ENCODE measurements at places on chromosomes 13 and 19.

DNA sequence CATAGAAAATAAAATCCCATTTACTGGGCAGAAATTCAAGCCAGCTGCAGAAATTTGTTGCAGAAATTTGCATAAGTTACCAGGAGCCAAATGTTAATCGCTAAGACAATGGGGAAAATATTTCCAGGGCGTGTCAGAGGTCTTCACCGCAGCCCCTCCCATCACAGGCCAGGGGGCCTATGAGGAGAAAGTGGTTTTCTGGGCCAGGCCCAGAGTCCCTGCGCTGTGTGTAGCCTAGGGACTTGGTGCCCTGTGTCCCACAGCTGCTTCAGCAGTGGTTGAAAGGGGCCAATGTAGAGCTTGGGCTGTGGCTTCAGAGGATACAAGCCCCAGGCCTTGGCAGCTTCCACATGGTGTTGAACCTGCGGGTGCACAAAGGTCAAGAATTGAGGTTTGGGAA, 278.9 kb upstream of the PCDH9 start:
- no peak for DNase-seq

GRCh38 chr13:30593001-30593400, 24.7 kb upstream of the USPL1 start:
- no peak for DNase-seq

DNA sequence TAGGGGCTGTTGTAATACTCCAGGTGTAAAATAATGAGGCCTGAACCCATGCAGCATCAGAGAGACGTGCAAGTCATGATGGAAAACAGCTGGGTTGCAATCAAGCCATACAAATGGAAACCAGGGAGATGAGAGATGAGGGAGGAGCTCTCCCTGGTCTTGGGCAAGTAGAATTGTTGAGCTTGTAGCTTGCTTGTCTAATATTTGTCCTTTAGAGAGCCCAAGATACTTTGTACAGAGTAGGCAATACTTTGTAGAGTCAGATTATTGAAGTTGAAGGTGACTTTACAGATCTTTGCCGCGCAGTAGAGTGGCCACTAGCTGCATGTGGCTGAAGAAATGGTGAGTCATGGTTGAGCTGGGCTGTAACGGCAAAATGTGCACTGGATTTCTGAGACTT, 8.3 kb downstream of the ATP8A2 start:
- no peak for DNase-seq

- DNase-seq = no peak
Measured at GRCh38 chr13:91326146-91326545, 21.3 kb upstream of the MIR17HG start.

GRCh38 chr13:113819731-113820715, 43.9 kb downstream of the GAS6 start:
- peak; percentile 54 for DNase-seq

GRCh38 chr19:18418483-18419194, 559 bp upstream of the SSBP4 start:
- DNase-seq = no peak

GRCh38 chr13:31043957-31044356, 111.5 kb downstream of the TEX26 start:
- DNase-seq = no peak

DNA sequence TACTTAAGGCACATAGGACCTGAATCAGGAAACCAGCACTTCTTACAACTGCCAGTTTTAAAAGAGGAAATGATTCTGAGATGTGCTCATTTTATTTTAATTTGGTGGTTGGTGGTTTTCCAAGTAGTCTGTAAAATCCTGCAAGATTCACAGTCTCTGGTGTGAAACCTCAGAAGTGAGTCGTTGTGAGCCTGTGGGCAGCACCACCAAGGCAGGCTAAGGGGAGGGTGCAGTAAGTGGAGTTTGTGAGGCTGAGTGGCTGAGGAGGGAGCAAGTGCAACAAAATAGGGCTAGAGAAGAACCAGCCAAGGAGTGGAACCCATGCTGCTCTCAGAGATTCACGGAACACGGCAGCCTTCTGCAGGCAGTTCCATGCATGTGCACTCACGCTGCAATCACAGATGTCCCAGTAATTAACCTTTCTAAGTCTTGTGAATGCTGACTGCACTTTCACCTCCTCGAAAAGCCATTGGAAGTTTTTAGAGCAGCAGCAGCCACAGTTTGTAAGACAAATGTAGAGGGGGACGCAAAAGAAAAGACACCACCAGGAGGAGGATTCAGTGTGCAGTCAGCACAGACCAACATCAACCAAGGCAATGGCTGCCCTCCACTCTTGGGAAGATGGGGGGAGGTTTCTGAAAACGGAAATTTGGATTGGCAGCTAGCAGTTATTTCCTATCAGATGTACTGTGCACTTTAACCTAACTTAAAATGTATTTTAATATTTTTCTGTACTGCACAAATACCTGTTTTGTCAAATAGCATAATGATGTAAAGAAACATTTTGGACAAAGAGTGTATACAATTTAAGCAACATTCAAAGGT, 44.9 kb downstream of the ESD start:
- peak; percentile 43 for DNase-seq

DNA sequence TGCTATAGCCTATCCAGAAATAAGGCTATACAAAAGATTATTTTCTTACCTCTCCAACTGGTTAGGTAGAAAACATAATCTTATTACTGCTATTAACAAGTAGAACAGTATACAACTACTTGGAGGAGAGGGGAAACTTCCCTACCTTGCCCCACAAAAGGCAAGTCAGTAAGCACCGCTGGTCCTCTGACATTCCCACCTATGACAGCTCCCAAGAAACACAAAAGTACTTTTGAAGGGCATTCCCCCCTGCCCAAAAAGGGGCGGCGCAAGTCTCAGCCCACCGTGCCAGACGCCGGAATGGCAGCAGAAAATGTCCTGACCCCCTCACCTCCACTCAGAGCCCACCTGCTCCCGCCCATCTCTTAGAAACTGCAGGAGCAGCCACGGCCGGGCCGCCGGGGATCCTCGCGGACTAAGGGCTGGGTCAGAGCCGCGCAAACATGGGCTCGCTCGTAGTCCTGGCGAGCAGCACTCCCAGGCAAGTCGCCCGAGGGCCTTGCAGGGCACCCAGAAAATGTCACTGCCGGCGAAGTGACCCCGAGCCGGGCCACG, 437 bp downstream of the SUCLA2 start:
- peak; percentile 9 for DNase-seq

DNA sequence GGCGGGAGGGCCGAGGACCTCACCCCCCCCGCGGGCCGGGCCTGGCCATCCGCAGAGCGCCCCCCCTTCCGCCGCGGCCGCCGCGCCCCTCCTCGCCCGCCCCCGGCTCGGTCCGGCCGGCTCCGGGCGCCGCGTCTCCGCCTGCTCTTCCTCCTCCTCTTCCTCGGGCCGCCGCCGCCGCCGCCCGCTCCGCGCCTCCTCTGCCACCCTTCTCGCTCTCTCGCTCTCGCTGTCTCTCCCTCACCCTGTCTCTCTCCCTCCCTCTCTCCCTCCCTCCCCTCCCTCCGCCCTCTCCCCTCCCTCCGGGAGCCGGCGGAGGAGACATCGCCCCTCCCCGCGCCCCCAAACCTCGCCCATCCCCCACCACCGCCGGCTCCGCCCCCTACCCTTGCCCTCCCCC, at the start of gene SHANK1:
Gene SHANK1, minus strand, starts transcription at position 237 of the 400 bp plus-strand sequence. CDS start 2,883 bp downstream, outside the sequence.
- DNase-seq = no peak

DNA sequence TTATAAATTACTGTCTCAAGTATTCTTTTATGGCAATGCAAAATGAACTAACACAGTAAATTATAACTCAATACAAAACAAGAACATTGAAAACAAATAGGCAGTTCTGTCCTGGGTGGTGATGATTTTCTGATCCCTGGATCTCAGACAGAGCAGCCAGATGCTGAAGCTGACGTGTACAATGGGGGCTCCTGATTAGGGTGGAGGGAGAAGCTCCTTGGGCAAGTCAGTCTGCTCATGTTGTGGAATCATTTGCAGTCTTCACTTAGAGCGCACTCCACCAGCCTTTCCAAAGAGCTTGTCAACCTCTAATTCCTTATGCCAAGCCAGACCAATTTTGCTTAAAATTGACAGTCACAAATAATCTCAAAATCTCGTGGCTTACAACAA, 21.6 kb downstream of the FXYD5 start:
- no peak for DNase-seq

- no peak for DNase-seq
Measured at GRCh38 chr19:12828494-12828893, 5.9 kb downstream of the RTBDN start.

- no peak for DNase-seq
Measured at GRCh38 chr13:67204764-67205163, 25.4 kb downstream of the PCDH9 start.

- DNase-seq = no peak
Measured at GRCh38 chr19:12986726-12987125, 8.5 kb upstream of the NFIX start.

DNA sequence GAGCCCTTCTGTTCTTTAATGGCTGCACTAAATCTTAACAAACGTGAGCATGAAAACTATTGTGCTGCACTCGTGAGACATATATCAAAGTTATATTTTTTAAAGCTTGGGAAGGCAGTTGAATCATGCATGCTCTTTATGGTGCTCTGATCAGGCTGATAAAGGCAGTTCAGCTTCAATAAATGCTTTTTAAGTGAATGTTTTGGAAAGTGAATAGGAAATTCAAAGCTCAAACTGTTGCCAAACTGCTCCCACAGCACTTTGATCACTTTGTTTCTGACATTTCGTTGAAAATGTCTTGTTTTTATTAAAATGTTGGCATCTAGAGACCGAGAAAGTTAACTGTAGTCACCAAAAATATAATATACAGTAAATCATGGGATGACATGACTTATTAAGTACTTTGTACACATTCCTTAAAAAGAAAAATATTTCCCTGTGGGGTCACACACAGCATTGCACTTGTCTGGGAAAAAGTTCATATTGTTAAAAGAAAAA, 625.7 kb upstream of the PCDH9 start:
- no peak for DNase-seq

DNA sequence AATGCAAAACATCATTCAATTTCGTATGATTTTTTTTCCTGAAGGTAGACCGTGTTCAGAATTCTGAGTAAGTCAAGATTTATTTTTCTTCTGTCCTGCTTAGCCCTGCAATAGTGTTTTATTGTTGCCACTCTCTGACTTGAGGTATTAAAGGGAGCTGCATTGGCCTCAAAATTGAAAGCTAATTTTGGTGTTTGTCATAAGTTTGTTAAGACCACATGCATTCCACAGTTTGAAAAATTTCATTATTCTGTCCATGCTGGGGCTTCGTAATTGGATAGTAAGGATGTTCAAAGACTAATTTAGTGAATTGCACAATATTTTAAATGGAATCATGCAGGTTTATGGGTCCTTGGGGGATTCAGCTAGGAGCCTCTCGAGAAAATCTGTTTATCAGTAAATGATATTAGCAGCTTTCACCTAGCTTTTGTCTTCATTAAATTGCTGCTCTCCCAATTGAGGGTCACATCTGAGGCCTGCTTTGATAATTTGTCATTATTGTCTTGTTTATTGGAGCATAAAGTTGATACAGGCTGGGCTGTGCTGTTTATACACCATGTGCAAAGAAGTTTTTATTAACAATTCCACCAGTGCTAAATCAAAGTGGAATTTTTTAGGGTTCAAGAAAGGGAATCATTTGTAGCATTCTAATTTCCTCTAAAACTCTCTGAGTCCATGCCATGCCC, 339.8 kb upstream of the OBI1 start:
- DNase-seq = no peak

- no peak for DNase-seq
Measured at GRCh38 chr19:31960474-31960873, 384.9 kb upstream of the ZNF507 start.

GRCh38 chr19:42212886-42213285, 4.6 kb downstream of the DEDD2 start:
- DNase-seq = no peak

DNA sequence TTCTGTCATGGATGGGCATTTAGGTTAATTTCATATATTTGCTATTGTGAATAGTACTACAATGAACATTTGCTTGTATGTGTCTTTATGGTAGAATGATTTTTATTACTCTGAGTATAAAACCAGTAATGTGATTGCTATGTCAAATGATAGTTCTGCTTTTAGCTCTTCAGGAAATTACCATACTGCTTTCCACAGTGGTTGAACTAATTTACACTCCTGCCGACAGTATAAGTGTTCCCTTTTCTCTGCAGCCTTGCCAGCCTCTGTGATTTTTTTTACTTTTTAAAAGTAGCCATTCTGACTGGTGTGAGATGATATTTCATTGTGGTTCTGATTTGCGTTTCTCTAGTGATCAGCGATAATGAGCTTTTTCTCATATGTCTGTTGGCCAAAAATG, 6.5 kb downstream of the SIGLEC7 start:
- no peak for DNase-seq

- no peak for DNase-seq
Measured at GRCh38 chr13:39970177-39970846, 314.9 kb downstream of the COG6 start.

GRCh38 chr13:111217641-111218040, 102.5 kb downstream of the ARHGEF7 start:
- no peak for DNase-seq

- DNase-seq = no peak
Measured at GRCh38 chr13:66576381-66576780, 653.8 kb downstream of the PCDH9 start.

DNA sequence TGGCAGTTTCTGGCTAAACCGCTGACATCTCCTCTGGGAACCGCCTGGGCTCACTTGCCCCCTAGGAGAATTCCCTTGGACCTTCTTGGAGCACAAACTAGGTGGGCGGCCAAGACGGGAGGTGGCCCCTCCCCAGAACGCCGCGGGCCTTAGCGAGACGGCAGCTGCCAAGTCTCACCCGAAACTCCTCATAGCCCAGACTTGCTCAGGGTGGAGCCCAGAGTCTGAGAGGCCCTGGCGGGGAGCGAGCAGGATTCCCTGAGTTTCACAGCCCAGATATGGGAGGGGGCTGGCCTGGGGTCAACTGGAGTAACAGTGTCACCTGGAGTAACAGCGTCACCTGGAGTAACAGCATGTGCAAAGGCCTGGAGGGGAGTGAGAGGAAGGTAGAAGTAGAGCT, 10.1 kb downstream of the TINCR start:
- DNase-seq = no peak

- peak; percentile 100 for DNase-seq
Measured at GRCh38 chr19:35748106-35749020, at the start of gene LIN37. TSS of gene LIN37 (plus strand) at chr19:35748576. CDS start at chr19:35748725, 149 bp downstream.

DNA sequence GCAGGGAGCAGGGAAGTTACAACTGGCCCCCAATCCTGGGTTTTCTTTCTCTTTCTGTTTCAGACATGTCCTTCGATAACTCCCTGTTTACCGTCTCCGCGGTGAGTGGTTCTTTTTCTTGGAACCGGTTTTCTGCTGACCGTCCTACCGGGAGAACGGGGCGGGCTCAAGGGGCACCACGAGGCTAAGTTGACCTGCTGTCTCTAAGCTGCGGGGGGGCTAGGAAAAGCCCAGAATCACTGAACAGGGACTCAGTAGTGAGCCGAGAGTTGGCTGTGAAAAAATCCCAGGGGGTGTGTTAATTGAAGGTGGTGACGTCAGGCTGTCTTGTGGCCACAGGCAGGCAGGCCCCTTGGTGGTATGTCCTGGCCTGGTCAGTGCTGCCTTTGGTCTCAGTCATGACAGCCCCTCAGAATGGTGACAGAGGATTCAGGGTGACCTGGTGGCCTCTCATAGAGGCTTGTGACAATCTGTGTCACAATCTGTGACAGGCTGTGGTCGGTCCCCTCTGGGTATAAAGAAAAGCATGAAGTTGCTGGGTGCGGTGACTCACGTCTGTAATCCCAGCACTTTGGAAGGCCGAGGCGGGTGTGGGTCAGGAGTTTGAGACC, 8.1 kb upstream of the CARM1 start:
- DNase-seq = peak; percentile 56
